Fibroblast of the conjunctiva (primary cell): ENCODE measurements at places on chromosomes 6 and 20.

- no peak for DNase-seq
Measured at GRCh38 chr6:107988570-107988969, 30.6 kb upstream of the SEC63 start.

GRCh38 chr6:14310960-14311359 lies 193.4 kb downstream of the CD83 start:
- no peak for DNase-seq

DNA sequence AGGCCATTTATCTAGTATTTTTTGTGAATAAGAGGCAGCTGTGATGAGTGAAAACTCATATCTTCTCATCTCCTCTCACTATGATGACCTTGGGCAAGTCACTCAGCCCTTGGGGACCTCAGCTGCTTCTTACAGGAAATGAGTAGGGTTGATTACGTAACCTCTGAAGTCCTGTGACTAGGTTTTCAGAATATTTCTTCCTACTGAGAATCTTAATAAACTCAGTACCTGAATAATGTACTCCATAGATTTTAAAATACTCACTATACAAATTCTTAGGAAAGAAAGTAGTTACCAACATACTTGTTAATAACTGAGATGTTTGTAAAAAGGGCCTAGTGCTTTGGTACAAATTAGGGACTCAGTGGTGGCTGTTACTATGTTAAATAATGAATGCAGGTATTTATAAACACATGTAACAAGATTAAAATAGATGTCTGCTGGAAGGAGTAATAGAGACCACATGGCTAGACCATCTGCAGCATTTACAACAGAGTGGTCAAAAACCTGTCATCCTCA lies 60.9 kb downstream of the RPRD1B start:
- DNase-seq = peak; percentile 46

DNA sequence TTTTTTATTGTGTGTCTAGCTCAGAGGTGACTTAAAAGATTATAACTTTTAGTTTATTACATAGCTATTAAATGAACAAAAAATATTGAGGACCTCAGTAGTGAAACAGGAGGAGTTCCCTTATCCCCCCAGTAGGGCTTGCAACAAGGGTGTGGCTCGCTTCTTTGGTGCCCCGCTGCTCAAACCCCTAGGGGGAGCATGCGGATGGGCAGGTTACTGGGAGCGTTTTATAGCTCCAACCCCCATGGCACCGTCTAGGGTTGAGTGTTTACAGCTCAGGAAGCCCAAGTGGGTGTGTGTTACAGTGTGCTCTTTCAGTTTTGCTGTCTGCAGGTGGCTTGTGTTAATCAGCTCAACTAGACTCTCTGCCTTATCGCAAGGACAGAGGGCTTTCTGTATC lies 1513.7 kb downstream of the GRIK2 start:
- no peak for DNase-seq

DNA sequence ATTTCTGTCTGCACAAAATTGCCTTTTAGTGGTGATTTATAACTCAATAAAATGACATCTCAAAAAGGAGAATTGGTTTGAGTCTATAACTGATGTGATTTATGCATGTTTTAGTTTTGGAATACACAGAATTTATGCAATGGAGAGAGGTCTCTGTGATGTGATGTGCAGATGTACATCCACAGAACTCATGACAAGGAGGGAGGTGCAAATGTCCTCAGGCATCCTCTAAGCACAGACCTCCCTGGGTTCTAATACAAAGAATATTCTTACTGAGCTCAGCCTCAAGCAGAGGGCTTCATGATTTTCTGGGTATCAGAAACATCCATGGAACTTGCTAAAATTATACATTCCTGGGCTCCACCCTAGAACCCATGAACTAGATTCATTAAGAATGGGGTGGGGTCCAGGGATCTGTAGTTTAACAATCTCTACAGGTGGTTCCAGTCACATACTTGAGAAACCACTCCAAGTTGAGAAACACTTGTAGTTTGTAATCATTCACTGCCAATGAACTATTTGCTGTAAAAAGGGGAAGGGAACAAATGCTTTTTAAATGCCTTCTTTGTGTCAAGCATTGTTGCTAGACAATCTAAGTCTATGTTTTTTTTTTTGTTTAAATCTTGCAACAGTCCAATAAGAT lies 60.2 kb upstream of the NEDD9 start:
- DNase-seq = no peak

DNA sequence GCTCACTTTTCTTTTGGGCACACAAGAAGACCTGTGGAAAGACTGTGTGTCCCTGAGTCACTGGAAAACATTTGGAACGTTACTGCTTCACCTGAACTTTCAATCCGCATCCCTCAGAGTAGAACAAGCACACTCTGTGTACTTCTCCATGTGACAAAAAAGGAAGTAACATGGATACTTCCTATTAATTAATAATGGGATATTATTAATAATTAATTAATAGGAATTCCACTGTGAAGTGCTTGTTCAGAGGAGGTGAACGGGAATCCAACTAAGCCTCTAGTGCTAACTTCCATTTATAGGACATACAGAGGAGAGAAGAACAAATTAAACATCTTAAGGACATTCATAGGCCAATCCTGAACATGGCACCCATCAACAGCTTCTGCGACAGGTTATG lies 407.8 kb downstream of the SYNE1 start:
- DNase-seq = no peak

DNA sequence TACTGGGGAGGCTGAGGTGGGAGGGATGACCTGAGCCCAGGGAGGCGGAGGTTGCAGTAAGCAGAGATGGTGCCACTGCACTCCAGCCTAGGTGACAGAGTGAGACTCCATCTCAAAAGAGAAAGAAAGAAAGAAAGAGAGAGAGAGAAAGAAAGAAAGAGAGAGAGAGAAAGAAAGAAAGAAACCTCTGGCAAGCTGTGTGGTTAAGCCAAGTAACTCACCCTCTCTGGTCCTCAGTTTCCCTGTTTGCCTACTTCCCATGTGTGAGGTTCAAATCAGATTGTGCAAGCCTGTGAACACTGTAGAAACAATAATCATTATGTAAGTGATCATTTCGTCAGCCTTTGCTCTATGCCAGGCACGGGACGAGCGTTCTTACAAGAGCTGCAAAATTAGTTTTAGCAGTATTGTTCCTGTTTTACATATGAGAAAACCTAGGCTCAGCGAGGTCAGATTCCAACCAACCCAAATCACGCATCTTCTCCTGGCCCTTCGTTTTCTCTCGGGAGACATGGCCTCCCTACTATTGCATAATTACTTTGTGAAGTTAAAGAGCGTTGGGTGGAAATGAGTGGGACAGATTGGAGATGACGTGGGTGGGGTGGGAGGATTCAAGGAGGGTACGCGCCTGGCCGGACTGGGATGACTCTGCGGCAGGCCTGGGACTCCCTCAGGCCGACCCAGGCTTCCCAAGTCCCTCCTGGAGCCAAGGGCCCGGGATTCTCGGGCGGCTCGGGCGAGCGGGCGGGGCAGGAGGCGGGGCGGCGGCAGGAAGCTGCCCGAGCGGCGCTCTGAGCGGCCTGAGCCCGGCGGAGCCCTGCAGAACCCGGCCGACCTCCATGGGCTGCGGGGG lies at the start of gene SNX21:
Gene SNX21, plus strand, starts transcription at position 770 of the 853 bp plus-strand sequence. CDS start 121 bp downstream, outside the sequence.
- DNase-seq = peak; percentile 88

DNA sequence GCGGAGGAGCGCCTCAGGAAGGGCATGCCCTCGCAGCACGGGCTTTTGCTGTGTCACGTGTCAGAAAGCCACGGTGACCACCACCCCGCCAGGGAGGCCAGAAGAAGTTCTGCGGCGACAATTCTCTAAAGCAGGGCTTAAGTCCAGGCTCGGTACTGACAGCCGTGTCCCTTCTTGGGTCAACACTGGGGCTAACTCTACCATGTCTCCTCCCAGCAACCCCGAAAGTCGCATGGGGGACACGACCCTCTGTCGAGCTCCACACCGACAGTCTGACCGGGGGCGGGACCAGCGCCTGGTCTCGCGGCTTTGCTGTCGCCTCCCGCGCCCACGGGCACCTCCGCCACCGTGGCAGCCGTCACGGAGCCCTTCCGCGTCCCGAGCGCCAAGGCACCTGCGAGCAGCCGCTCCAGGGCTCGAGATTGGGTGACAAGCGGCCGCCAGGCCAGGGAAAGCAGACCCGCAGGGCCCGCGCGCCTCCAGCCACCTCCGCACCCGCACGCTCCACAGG lies 534 bp downstream of the NANP start:
- no peak for DNase-seq
